CD4-positive, alpha-beta T cell treated with Interferon gamma for 1 hour (primary cell): ENCODE measurements at places on chromosomes 13 and 19.

DNA sequence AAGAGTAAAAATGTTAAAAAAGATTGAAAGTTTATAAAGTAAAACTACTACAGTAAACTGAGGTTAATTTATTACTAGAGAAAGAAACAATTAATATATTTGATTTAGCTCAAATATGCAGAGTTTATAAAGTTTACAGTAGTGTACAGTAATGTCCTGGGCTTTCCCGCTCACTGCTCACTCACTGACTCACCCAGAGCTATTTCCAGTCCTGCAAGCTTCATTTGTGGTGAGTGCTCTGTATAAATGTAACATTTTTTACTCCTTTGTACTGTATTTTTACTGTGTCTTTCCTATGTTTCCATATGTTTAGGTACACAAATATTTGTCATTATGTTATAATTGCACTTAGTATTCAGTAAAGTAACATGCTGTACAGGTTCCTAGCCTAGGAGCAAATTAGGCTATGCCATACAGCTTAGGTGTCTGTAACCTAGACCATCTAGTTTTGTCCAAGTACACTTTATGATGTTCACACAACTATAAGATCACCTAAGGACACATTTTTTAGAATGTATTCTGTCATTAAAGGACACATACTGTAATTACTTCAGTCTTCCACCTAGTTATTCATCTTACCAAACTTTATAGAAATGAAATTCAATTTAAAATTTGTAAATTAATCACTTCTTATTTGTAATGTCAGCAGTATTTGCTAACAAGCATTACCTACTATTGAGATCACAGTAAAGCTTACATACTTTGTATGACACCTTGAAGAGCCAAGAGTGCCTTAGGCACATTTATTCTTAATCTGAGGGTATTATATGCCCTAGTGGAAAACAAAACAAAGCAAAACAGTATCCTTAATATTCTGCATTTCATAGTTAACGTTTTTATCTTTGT, 683.4 kb downstream of the PCDH9 start:
- no peak for DNase-seq

GRCh38 chr19:10079031-10079453, 7.1 kb upstream of the SHFL start:
- DNase-seq = no peak

GRCh38 chr13:95552539-95553441, at the start of gene CLDN10:
CLDN10 (plus strand) TSS chr13:95552720; CDS start chr13:95552754, 34 bp downstream.
- no peak for DNase-seq

GRCh38 chr13:31767175-31767900, 28.0 kb downstream of the RXFP2 start:
- DNase-seq = no peak

DNA sequence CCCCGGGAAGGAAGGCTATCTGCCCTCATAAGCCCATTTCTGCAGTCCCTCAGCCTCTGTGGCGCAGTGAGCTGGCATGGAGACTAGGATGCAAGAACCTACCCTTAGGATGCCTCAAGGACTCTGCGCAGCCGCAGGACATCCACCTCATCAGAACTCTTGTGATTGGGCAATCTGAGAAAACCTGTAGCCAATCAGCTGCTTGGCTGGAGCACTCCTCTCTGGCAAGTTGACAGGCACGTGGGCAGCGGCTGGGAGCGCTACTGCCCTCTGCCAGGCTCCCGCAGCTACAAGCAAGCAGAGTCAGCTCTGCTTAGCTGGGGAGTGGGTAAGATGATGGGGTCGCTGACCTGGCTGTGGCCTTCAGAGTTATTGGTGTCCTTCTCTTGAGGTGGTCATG, 1.5 kb upstream of the ECSIT start:
- peak; percentile 46 for DNase-seq

DNA sequence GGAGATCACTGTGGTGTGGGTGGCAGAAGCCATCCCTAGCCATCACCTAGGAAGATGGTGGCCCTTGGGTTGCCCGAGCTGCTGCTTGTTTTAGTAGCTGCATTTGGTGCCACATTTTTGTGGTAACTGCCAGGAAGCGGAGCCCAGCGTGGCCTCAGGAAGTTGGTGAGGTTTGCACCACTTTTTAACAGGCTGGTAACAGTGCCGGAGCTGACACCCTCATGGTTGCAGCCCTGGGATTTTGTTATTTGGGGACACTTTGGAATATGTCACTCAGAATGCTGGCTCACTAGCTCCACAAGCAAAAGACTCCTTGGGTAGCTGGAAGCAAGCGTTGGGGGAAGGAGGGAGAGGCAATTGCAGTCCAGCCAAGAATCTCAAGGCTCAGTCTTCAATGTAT, 22.1 kb downstream of the ACTN4 start:
- no peak for DNase-seq
